KBM-7 (cell line): ENCODE measurements at places on chromosomes 16 and 17.

- no peak for DNase-seq
These were observed 19.8 kb downstream of the SMTNL2 start for GRCh38 chr17:4604111-4604644.

GRCh38 chr16:31528523-31529107, 915 bp downstream of the AHSP start:
- no peak for DNase-seq

DNA sequence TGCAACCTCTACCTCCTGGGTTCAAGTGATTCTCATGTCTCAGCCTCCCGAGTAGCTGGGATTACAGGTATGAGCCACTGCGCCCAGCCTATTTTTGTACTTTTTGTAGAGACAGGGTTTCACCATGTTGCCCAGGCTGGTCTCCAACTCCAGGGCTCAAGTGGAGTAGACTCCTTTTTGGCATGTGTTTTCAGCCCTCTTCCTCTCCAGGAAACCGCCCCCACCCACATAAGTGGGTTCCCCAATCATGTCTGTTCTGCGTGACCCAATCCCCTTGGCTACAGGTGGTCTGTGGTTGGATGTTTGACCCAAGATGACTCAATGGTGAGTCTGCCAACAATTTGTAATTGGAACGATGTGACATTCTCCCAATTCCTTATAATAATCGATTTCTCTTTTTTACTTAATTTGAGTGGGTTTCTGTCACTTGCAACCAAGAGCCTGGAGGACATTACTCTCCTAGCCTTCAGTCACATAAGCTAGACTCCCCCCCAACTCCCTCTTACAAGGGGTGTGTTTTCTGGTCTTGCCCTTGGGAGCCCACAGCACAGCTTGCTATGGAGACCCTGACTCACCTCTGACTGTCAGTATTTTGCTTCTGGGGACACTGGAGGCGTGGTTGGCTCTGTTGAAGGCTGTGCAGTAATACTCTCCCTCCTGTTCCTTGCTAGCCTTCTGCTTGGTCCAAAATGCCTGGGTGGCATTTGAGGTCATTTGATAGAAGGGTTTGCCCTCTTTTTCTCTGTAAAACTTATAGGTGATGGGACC, 34.9 kb downstream of the PECAM1 start:
- peak; percentile 28 for DNase-seq

- no peak for DNase-seq
These were observed 27.8 kb downstream of the CYB5D2 start for GRCh38 chr17:4170639-4171280.

DNA sequence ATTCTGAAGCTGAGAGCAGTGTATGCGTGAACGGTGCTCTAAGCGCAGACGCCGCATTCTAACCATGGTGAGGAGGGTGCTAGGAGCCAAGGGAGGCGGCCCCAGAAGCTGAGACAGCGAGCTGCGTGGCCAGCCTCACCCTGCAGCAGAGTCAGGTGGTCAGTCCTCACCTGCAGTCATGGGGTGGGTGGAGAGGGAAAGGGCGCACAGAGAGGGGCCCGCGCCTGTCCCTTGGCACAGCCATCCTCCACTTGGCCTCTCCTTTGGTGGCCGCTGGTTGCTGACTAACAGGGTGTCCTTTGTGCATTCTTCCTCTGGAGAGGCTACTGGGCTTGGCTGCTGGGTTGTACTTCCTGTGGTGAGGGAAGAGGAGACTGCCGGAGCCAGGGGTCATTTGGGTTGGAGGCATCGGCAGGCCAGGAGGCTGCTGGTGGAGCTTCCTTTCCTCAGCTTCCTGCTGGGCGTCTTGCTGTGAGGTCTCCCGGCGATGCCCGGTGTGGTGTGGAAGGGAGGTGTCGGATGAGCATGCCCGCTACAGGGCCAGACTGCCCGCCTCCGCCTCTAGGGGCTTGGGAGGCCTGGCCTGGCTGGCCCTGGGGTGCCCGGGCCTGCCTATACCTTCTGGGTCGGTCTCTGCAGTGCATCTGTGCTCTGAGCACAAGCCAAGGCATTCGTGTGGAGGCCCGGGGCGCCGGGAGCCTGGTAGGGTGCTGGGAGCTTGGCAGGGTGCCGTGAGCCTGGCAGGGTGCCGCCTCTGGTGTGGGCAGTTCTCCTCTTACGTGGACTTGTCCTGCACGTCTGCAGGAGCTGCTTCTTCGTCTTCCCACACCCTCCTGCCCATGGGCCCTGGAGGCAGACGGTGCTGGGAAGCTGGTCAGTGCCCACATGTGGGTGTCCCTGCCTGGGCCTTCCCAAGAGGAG, 17.4 kb downstream of the RNF213 start:
- no peak for DNase-seq

DNA sequence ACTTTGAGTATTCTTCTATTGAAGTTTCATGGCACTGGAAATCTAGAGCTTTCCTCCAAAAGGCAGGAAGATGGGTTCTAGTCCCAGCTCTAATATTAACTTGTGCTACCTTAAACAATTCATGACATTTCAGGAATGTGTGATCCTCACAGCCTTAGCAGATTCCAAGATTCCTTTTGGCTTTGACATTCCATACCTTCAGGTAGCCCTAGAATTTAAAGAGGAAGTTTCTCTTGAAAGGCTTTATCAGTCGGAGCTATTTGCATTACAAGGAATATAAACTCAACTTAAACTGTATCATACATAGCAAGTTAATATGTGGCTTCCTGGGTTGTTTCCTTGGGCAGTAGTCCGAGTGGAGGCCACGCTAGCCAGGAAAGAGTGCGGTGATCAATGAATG, 330.0 kb downstream of the SHISA9 start:
- no peak for DNase-seq

GRCh38 chr17:78375401-78376151, 2.9 kb upstream of the PGS1 start:
- DNase-seq, result no peak

GRCh38 chr16:88732172-88732960, 26.1 kb downstream of the CTU2 start:
- DNase-seq, result no peak

- DNase-seq, result peak; percentile 20
These were observed 565 bp downstream of the DDX52 start for GRCh38 chr17:37642681-37643080.

DNA sequence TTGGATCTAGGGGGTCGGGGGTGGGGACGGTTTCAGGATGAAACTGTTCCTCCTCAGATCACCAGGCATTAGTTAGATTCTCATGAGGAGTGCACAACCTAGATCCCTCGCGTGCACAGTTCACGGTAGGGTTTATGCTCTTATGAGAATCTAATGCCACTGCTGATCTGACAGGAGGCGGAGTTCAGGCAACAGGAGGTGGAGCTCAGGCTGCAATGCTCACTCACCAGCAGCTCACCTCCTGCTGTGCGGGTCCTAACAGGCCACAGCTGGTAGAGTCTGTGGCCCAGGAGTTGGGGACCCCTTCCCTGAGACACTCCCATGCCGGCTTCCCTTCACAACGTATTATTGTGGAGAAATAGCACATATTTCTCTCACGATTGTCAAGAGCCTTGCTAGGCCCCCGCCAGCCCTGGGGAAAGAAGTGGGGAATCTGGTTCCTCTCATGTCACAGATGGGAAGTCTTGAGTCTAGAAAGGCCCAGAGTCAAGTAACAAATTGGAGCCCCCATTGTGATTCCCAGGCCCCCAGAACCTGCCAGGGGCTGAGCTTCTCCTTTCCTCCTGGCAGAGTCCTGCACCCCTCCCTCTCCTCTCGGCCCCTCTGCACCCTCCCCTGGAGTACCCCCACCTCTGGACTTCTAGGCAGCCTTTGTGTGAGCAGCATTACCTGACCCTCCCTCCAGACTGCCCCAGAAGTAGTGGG, 6.1 kb upstream of the KRT14 start:
- DNase-seq, result no peak

GRCh38 chr17:58341861-58342475, 10.0 kb downstream of the SUPT4H1 start:
- DNase-seq, result no peak

DNA sequence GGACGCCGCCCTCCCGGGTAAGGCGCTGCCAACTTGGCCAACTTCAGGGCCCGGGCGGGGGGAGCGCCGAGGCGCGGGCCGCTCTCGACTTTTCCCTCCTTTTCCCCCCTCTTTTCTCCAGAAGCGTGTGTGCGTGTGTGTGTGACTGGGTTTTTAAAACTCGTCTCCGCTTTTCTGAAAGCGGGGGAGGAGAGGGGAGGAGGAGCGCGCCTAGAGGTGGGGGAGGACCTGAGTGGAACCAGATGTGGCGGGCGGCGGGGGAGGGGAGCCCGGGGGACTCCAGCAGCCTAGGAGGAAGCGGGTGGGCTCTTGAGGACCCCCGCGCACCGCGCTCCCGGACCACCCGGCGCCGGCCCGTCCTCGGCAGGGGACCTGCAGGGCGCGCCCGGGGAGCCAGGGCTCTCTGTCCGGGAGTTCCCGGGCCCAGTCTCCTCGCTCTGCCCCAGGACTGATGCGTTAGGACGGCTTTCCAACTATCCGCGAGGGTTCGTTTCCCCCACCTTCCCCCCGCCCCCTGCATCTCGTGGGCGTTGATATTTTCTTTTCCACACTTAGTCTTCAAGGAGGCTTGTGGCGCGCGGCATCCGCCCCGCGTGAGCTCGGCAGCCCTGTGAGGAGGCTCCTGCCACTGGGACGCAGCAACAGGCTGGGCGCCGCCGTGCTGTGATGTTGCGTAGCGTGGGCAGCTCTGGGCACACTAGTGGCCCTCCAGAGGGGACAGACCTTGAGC, 599 bp downstream of the MRC2 start:
- peak; percentile 81 for DNase-seq

DNA sequence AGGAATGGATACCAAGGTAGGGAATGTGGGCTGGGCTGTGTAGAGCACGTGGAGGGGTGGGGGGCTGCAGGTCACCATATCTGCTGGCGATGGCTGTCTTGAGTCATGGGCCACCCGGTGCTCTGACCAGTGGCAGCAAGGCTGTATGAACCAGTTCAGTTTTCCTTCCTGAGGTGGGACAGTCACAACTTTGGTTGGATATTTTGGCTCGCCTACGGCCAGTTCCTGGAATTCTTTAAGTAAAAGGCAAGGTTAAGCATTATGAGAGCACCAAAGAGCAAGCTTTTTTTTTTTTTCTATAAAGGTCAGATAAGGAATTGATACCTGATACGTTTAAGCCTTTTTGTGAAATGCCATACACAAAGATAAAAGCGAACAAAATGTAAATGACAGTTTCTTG, 81.9 kb downstream of the USP22 start:
- no peak for DNase-seq

DNA sequence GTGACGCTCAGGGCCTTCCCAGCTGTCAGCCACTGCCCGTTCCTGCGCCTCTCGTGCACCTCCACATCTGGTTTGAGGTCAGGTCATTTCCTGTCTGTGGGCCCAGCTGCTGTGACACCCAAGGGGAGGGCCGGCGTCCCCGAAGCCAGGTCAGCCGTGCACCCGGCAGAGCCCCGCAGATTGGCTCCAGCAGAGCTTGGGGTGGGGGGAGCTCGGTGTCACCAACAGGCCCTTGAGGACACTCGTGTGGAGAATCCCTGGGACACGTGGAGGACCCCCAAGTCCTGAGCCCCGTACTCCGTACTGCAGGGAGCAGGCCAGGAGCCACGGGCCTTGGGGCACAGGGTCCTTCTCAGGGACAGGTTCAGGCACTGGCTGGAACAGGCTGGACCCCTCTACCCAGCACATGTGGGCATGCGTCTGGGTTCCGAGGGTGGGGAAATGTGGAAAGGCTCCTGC, 4.8 kb downstream of the SPATA2L start:
- DNase-seq, result no peak

GRCh38 chr17:43880420-43880991, 26.8 kb downstream of the MPP2 start:
- peak; percentile 41 for DNase-seq
